NCI-H774 (cell line): ENCODE measurements at places on chromosomes 3 and 15.

- no peak for DNase-seq
Observed at GRCh38 chr3:45965253-45965652, 22.0 kb downstream of the CXCR6 start.

DNA sequence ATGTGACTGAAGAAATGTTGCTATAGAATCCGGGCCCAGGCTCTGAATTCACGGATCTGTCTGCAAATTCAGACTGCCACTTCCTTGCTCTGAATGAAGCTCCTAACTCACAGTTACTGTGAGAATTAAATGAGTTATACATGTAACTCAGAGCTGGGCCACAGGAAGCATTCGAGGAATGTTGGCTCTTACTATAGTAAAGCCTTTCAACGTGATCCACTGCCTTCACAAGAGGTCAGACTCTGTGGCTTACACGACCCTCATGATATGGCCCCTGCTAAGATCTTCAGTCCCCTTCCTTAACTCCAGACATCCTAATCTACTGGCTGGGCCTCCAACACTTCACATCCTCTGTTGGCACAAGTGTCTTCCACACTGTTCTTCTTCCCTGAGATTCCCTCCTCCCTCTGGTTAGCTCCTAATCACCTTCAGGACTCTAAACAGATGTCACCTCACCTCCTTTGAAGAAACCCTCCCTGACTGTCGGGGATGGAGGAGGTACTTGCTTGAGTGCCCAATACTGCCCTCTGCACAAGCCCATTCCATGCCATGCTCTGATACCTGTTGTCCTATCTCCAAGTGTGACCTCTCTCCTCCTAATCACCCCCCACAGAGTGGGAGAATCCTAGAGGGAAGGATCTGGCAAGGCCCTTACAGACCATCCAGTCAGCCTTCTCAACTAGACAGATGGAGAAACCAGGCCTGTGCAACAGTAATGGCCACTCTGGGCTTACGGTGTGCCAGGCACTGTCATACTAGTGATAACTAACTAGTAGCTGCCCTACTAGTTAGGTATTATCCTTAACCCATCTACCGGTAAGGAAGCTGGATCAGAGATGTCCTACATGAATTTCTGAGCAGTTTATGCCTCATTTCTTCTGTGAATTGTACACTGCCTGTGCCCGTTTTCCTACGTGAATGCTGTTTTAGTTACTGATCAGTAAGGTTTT lies 1.3 kb downstream of the ACTR8 start:
- no peak for DNase-seq

- DNase-seq, result no peak
Observed at GRCh38 chr15:56832125-56832524, 86.3 kb upstream of the TCF12 start.

GRCh38 chr3:125141596-125142419 lies 70.7 kb downstream of the SLC12A8 start:
- DNase-seq, result no peak

DNA sequence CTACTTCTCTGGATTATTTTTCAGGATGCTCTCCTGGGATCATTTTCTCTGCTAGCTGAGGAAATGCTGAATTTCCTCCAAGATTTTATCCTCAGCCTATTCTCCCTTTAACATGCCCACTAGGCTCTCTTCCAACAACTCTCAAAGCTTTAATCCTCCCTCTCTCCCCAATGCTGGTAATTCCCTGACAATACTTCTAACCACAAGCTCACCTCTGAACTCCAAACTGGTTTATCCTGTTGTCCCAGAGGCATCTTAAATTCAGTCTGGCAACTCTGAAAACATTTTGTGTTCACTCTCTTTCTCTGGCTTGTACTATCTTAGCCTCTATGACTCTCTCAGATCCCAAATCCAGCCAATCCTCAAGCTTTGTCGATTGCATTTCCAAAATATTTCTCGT lies 490.3 kb downstream of the MECOM start:
- no peak for DNase-seq

DNA sequence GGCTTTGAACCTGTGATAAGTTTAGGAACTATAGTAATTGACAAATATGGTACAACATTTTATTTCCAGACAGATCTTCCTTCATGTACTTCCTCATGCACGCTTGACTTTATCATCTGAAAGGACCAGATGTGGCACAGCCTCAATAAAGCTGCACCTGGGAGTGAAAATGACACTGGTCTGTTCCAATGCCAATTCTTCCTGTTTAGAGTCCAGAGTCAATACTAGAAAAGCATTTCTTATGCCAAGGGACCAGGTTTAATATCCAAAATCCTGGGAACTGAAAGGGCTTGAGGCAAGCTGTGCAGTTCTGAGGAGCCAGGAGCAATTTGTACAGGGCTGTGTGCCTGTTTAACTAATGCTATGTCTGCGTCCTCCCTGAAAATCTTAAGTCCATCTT lies 15.3 kb downstream of the DPH6 start:
- DNase-seq, result no peak

DNA sequence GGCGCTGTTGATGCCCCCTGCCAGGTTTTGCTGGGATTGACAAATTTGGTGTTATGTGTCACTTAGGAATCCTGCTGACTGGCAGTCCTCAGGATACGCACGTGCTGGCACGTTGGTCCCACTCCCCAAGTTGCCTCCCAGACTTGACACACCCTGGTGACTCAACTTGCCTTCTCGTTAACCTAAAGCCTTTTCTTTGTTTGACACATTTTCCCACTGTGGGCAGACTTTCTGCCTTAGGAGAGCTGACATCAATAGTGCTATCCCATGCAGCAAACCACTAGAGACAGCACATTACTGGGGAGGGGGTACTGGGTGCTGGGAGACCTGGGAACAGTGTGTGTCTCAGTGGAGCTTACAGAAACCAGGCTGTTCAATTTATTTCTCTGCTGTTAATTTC lies 104.3 kb downstream of the OXNAD1 start:
- DNase-seq, result no peak

DNA sequence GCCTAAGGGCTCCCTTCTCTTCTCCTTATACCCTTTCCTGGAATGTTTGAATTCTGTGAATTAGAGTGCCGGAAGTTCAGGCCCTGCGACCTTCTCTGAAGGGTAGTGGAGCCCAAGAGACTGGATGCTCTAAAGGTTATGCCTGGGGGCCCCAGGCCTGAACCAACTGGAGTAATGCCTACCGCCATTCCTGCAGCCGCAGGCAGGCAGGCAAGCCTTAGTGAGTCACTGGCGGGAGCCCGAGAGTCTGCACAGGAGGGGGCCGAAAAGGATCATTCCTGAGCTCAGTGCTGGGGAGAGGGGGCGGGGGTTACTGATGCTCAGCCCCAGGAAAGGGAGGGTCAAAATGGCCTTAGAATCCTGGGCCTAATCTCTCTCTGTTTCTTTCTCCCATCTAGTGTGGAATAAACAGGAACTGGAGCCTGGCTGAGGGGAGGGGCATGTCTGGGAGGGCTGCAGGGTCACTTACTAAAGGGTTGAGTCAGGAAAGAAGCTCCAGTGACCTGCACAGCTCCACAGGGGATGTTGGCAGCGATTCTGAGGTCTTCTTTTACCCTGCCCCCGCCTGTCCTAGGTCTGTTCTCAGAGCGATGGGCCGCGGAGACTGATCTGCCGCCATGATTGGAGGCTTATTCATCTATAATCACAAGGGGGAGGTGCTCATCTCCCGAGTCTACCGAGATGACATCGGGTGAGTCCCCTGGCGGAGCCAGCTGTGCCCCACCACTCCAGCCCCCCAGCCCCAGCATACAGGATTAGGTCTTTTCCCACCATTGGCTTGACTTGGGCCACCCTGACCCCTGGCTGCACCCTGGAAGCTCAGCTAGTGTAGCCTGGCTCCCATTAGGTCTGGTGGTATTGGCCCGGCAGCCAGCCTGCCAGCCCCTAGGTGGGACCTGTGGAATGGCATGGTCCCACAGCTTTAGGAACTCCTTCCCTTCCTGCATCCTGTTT lies 2.0 kb downstream of the AP2M1 start:
- DNase-seq, result no peak

- DNase-seq, result no peak
Observed at GRCh38 chr3:106117490-106117858, 248.7 kb upstream of the CBLB start.

GRCh38 chr3:126340943-126341754 lies 16.1 kb downstream of the KLF15 start:
- DNase-seq, result no peak

DNA sequence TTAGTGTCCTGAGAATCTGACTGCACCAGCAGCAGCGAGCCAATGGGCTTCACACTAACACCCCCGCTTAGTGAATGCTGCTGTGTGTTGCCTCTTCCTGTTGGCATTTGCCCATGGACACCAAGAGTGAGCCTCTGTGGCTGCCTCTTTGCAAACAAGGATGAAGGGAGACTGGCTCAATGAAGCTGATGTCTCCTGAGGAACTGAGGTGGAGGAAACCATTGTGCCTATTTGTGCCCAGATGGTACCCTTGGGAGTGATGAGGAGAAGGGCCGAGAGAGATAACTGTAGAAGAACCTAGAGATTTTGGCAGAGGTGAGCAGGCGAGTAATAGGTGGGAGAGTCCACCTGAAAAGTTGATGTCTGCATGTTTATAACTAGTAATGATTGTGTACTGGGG lies 51.2 kb downstream of the IL20RB start:
- DNase-seq, result no peak

DNA sequence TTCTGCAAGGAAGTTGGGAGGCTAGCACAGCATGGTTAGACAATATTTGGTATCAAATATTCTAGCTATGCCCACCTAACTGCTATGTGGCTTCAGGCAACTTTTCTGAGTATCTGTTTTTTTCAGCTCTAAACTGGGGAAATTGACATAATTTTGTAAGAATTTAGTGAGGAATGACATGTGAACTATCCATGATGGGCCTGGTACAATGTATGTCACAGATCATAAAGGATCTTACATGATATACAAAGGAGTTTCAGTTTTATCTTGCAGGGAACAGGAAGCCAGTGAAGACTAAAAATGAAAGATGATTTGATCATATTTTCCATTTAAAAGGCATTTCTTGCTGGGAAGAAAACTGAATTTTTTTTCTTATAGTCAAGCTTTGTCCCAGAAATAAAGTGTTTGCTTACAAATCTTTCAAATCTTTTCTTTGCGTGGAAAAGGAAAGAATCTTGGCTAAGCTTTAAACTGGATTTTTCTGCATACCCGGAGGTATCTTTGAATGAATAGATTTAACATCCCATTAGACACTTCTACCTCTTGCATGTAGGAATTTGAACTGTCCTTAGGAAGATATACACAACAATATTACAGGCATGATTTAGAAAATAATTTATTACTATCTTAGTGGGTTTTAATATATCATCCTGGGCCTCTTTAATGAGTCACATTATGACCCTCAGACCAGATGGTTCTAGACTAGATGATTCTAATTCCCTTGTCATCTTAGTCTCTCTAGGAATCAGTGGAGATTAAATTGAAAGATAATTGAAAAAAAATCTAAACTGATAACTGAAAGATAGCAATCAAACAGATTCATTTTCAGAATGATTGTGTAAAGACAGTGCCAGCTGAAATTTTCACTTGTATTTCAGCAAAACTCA lies 436.0 kb upstream of the THBS1 start:
- no peak for DNase-seq

DNA sequence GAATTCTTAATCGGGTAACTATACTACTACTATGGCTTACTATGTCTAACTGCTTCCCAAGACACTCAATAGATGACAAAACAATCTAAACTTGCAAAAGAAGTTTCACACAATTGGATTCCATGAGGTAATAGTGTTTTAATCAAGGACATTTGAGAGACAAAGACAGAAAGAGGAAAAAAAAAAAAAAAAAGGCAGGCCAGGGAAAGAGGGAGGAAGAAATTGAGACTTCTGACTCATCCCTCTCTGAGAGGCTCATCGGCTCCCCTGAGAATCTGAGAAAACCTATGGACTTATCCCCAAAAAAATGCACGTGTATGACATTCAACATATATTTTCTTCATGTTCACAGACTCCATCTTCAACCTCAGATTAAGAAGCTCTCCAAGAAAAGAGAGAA lies 61.0 kb downstream of the SCAPER start:
- no peak for DNase-seq

GRCh38 chr3:171306631-171307030 lies 153.6 kb downstream of the TNIK start:
- DNase-seq, result no peak

GRCh38 chr15:59371458-59372351 lies 966 bp downstream of the MYO1E start:
- peak; percentile 39 for DNase-seq

DNA sequence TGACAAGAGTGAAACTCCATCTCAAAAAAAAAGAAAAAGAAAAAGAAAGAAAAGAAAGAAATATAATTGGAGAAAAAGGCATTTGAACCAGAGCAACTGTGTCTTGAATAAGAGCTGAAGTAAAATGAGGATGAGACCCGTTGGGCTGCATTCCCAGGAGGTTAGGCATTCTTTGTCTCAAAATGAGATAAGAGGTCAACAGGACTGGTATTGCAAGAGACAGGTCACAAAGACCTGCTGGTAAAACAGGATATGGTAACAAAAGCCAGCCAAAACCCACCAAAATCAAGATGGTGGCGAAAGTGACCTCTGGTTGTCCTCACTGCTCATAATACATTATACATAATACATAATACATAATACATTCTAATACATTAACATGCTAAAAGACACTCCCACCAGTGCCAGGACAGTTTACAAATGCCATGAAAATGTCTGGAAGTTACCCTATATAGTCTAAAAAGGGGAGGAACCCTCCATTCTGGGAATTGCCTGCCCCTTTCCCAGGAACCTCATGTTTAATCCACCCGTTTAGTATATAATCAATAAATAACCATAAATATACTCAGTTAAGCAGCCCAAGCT lies 8.6 kb upstream of the TIPIN start:
- DNase-seq, result no peak

- no peak for DNase-seq
Observed at GRCh38 chr3:72310419-72311380, 525.8 kb upstream of the PROK2 start.

DNA sequence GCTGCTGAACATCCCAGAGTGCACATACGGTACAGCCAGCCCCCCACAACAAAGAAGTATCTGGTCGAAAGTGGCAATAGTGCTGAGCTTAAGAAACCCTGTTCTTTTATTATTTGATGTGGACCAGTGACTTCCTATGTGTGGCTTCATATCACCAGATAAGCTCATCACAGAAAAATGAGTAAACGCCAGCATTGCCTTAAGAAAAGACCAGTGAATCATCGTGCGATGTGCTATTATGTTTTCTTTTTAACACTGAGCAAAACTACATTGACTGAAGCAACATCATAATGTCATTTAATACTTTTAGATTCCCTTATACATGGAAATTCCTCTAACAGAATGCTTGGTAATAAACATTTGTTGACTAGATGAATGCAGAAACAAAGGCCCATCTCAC lies 45.2 kb upstream of the ARRDC4 start:
- no peak for DNase-seq

- no peak for DNase-seq
Observed at GRCh38 chr3:69313251-69313650, 72.6 kb downstream of the FRMD4B start.

- peak; percentile 22 for DNase-seq
Observed at GRCh38 chr3:38649500-38650247, at the start of gene SCN5A. Gene SCN5A, minus strand, starts transcription at chr3:38649687. Its CDS starts 16,380 bp downstream, at chr3:38633307.
